ENCODE measurements at places on chromosomes 5 and 9.
A peak's percentile ranks its signal among the peaks of the same experiment; 100 is the strongest.

- DNase-seq: no peak
These were observed 367.5 kb upstream of the BRINP1 start for GRCh38 chr9:119736491-119737454.

- DNase-seq: no peak
These were observed 193.9 kb downstream of the SEC61B start for GRCh38 chr9:99416007-99416406.

GRCh38 chr5:100872408-100873190, 30.5 kb downstream of the ST8SIA4 start:
- no peak for DNase-seq

GRCh38 chr9:70954126-70954525, 167.3 kb downstream of the TRPM3 start:
- DNase-seq: no peak

DNA sequence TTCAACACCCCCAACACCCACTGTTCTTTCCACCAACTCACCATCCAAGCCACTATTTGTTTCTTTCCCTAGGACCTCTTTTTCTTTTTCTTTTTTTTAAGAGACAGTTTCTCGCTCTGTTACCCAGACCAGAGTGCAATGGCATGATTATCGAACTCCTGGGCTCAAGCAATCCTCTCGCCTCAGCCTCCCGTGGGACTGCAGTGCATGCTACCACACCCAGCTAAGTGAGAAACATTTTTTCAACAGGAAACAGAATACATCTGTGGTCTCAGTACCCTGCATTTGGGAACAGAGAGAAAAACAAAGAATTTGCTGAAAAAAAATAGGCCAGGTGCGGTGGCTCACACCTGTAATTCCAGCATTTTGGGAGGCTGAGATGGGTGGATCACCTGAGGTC, 24.6 kb downstream of the B4GALT1 start:
- DNase-seq: peak; percentile 38

- DNase-seq: no peak
These were observed 599.0 kb downstream of the CSNK1G3 start for GRCh38 chr5:124110942-124111341.

- DNase-seq: no peak
These were observed 102.1 kb upstream of the DMRT1 start for GRCh38 chr9:739362-739761.

DNA sequence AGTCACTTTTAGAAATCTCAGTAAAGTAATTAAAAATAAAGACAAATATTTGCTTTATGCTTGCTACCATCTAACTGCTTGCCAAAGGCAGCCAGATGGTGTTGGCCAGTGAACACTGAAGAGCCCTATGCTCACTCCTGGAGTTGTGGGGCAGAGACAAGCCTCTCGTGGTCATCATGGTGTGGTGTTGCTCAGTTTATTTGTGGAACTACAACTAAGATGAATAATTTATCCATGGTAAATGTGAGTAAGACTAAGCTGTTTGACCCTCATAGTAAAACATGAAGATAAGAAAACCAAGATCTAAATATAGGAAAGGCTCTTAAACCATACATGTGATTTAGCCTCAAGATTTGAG, 100.7 kb downstream of the PDE8B start:
- no peak for DNase-seq

DNA sequence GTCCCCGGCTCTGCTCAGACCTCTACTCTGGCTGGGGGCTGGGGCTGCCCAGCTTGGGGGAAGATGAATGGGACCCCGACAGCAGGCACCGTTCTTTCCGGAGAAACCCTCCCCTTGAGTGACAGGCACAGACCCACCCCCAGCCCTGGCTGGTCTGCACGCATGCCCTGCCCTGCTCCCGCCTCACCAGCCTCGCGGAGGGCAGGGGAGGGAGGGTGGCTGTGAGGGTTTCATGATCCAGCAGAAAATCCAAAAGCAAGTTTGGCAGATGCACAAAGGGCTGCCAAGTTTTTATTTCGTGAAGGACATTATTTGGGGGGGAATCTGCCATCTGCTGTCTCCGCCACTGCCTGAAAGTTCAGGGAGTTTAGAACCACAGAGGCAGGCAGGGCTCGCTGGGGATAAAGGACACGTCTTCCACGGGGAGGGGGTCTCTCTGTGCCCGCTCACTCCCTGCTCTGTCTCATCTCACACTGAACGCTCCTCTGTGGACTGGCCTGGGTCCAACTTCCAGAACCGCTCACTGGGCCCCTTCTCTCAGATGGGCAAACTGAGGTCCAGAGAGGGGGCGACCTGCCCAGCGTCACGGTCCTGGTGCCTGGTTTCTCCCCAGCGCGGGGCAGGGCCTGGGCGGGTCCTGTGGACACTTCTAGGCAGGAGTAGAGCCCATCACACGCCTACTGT, 92.9 kb downstream of the RXRA start:
- no peak for DNase-seq

GRCh38 chr5:43038496-43038989, 1.6 kb downstream of the ANXA2R start:
- peak; percentile 25 for DNase-seq

- DNase-seq: no peak
These were observed 23.2 kb upstream of the RNF20 start for GRCh38 chr9:101510459-101510858.

DNA sequence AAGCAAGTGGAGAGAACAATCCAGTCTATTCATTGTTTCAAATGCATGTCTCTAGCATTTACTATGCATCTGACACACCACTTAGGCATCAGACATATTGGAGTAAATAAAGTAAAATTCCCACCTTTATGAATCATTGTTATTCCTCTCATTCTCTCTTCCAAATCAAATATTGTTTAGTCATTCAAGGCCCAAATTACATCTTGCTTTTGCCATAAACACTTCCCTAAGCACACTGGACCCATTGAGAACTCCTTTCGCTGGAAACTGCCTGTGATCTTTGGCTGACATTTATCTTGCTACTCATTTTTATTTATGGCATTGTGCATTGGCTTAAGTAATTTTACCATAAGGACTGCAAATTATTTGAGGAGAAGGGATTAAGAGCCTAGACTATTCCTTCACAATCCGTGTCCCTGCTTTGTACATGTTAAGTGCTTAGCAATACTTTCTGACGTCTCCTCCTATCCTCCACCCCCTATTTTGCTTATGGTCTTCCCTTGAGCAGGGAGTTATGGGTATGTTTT, 7.4 kb downstream of the C5orf46 start:
- no peak for DNase-seq

GRCh38 chr5:95605786-95606185, 14.1 kb upstream of the GPR150 start:
- no peak for DNase-seq

GRCh38 chr9:121558473-121558872, 58.8 kb upstream of the GGTA1 start:
- DNase-seq: no peak

DNA sequence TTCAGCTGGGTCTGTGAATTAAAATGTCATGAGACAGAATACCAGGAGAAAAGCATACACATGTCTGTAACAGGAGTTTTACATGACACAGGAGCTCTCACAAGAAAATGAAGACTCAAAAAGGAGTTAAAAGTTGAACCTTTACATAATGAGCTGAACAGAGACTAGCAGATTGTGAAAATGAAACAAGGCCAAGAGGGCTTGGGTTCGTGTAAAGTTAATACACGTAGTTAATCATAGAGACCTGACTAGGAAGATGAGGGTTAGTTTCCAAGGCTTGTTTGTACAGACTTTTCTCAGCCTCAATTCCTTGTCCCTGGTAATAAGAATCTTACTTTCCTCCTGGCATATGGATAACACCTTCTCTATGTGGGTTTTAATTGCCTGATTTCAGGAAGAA, 1294.0 kb downstream of the MAT2B start:
- no peak for DNase-seq

GRCh38 chr5:58054018-58054417, 405.9 kb downstream of the PLK2 start:
- DNase-seq: no peak

DNA sequence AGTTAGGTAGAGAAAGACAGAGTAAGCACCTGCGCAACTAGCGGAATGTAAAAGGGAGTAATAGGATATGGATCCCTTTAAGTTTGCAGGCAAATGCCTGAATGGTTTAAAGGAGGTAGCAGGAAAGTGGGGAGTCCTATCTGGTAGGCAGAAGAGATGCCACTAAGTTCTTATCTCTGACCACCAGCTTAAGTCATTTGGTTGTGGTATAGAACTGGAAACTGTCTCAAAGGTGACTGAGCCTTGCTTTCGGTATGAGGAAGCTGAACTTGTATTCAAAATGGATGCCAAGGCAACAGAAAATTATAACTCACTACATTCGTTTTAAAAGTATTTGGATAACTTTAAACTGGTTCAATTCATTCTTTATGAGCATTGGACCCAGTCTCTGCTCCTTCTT, 475.6 kb downstream of the DMRTA1 start:
- no peak for DNase-seq

GRCh38 chr9:20981486-20981885, 50.0 kb downstream of the HACD4 start:
- DNase-seq: no peak

DNA sequence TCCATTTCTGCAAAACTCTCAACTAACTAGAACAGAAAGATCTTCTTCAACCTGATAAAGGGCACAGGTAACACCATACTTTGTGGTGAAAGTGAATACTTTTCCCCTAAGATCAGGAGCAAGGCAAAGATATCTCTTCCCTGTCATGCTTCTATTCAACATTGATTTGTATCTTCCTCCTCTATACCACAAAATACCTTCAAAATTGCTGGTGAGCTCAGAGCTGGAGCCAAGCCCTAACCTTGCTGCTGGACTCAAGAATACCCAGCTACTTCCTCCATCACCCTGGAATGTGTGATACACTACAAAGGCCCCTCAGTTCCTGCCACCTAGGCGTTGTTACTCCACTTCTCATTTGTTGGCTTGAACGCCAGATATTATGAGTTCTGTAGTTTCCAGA, 499.0 kb downstream of the ACTL7B start:
- no peak for DNase-seq

GRCh38 chr9:33379666-33380389, 22.5 kb downstream of the AQP7 start:
- no peak for DNase-seq

GRCh38 chr9:85617141-85617670, 124.5 kb downstream of the AGTPBP1 start:
- no peak for DNase-seq

- DNase-seq: no peak
These were observed 273.2 kb upstream of the TARS1 start for GRCh38 chr5:33167541-33167940.

DNA sequence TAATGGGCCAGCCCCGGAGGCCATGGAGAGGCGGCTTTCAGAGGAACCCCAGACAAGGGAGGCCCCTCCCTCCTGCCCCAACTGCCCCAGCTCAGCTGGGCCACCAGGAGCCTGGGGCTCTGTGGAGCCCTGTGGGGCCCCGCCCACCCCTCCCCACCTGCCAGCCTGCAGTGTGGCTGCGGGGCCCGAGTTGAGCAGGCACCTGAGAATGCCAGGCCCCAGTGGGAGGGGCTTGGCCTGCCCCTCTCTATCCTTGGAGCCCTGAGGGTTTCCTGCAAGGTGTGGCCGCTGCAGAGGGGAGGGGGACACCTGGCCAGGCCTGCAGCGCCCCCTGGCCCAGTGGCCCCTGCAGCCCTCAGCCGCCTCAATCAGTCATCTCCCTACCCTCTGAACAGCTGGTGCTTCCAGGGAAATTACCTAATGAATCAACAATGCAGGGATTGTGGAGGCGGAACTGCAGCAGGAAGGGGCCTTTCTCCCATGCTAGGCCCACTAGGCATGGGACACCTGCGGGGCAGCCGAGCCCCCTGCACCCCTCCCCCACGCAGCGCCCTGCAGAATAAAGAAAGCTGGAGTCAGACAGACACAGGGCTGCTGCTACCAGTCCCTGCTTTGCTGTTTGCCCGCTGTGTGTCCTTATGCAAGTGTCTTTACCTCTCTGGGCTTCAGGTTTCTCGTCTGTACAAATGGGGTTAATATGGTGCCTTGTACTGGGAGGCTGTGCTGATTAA, 48.0 kb downstream of the LMX1B start:
- DNase-seq: no peak

DNA sequence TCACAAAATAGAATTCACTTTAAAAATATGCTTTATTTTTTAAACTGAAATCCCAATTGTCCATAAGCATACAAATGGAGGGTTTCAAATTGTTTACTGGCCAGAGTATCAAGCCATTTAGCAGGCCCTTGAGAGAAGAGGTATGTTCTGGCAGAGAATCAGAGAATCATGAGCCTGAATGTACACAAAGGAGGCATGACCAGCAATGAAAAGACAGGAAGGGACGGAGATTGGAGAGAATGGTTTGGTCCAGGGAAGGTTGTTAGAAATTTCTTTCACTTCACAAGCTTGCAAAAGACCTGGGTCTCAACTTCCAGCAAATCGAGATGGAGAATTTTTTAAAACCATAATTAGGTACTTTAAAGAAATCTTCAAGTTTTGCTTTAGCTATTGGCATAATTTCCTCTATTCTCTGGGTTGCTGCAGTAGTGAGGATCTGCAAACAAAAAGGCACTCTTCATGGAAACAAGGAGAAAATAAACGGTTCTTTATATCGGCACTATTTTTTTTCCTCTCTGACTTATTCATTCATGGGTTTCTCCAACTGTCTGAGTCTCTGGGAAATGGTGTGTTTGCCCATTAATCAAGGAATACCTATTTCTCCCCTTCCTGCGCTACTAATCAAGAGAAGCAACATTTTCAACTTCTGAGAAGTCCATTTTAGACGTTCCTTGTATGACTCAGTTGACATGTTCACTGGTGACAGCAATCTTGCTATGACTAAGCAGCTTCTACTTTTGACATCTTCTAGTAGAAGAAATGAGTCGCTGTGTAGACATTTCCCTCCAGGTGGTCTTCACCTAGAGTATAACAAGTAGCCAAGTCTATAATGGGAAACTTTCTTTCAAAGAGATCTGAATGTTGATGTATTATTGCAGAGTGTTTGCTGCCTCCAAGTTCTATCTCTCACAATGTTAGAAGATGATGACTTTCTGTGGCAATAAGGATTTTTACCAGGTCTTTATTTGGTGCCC, 23.1 kb upstream of the ERCC6L2 start:
- no peak for DNase-seq

GRCh38 chr5:176658817-176659511, 11.7 kb downstream of the TSPAN17 start:
- peak; percentile 61 for DNase-seq

- no peak for DNase-seq
These were observed 72.4 kb upstream of the NTRK2 start for GRCh38 chr9:84597131-84597530.

GRCh38 chr9:127172066-127172707, 49.8 kb upstream of the ANGPTL2 start:
- DNase-seq: no peak

DNA sequence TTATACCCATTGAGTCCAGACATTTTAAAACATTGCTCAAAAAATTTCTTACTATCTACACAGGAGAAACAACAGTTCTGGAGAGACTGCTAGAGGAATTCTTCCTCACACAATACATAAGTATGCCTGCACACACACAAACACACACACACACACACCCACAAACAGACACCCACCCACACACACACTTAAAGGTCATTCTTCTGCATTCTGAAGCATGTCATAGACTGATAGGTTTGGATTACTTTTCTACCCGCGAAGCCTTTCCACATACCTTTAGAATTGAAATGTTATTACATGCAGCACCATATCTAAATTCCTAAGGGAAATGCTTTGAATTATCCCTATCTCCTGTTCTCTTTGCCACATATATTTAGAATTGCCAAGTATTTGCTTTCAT, 80.2 kb downstream of the FAM174A start:
- DNase-seq: no peak

Data from CD4-positive, alpha-beta T cell (primary cell).